ENCODE measurements at places on chromosomes 3 and 15.

DNA sequence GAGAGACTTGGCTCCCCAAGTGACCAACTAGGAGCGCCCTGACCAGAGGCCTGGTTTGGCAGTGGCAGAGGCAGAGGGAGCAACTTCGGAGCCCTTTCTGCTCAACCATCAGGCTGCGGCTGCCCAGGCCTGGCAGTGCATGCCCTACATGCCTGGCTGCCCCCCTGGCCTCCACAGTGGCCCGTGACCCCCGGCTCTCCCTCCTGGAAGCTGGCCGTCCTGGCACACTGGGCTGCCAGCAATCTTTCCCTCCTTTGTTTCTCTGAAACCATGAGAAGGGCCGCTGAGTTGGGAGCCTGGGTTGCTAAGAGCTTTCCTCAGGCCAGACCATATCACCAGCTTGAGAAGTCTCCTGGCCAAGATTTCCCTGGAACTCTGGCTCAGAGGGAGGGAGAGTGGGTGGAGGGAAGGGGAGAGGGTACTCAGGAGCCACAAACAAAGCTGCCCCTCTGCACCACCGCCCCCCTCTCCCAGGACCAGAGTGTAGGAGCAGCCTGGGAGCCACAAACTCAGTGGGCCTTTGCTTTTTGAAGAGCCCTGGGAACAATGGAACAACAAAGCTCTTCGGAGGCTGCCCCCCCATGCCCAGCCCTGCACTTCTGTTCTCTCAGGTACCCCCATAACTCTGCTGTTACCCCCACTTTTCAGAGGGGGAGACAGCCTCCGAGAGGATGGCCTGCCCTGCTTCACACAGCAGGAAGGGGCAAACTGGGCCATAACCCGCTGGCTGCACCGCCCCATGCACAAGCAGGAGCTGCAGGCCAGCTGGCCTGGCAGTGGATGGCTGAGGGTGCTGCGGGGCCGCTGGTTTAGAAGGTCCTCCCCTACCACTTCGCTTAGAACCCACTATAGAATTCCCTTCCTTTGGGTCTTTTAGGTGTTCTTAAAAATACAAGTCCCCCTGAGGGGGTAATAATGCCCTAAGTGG lies 11.3 kb downstream of the CORO2B start:
- DNase-seq = no peak

DNA sequence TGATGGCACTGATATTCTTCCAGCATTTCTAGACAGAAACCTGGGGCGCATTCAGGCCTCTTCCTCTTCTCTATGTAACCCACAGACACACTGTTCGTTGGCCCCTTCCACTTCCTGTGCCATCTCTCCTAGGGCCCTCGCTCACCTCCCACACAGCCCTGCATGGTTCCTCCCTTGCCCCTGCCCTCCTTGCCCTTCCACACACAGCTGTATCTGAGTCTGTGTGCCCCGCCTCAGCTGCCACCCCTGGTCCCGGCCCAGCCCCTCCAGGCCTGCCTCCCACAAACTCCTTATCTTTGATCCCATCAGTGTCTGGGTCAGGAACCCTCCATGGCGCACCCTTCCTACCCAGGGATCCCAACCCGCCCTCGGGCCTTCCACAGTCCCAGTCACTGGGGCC lies 37.9 kb downstream of the RAB6B start:
- no peak for DNase-seq

DNA sequence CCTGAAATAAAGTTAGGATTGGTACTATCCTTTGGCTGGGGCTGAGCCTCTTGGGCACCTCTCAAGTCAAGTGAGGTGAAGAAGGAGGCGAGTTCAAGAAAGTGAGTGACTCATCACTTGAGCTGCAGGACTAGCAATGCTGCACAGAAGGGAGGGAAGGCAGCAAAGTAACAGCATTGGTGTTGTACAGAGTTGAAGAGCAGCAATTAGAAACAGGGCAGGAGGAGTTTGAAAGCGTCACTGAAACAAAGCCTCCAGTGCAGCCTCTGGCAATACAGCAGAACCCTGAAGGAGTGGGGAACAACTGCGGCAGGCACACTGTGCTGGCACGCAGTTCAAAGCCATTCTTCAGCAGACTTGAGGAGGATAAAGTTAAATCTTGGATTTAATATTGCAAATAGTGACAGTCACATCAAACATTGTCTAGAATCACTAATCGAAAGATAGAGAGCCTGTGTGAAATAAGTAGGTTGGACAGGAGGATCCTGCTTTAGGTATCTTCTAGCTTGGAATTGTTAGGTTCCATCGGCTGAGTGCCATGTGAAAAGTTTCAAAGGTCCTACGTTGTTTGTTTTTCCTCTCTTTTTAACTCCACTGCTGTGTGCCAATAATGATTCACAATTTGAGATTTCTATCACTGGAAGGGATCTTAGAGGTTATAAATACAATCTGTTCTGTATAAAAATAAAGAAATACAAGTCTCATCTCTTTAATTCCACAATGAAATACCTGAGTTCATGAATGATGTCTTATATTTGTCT lies 479.8 kb downstream of the NAALADL2 start:
- DNase-seq = no peak

- no peak for DNase-seq
Measured at GRCh38 chr3:5214352-5214751, 26.8 kb downstream of the EDEM1 start.

DNA sequence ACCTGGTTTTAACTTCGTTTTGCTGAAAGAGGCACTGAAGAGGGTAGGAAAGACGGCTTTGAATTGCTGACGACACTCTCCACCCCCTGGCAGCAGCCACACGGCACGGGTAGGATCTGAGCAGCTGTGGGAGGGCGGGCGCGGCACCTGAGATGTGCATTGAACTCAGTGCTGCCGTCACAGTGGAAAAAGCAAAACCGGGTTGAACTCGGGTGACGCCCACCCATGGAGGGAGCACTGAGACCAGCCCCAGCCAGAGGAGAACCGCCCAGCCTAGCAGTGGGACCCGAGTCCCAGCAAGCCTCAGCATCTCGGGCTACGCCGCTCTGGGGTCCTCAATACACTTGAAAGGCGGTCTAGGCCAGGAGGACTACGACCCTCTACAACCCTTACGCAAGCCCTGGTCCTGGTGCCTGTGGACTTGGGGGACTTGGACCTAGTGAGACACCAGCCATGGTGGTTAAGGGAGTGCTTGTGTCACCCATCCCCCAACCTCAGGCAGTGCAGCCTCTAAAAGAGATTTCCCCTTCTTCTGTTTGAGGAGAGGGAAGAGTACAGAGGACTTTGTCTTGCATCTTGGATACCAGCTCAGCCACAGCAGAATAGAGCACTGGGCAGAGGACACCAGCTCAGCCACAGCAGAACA lies 50.0 kb upstream of the RPL35A start:
- DNase-seq = no peak

DNA sequence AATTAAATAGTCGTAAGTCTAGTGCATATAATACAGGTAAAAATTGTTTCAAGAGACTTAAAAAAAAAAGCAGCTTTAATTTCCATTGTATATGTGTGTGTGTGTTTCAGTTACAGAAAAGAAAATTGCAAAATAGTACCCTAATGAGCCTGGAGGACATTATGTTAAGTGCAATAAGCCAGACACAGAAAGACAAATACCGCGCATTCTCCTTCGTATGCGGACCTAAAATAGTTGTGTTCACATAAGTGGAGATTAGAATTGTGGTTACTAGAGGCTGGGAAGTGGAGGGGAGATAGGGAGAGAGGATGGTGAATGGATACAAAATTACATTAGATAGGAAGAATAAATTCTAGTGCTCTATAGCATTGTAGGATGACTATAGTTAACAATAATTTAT lies 3.6 kb downstream of the MESD start:
- DNase-seq = no peak

DNA sequence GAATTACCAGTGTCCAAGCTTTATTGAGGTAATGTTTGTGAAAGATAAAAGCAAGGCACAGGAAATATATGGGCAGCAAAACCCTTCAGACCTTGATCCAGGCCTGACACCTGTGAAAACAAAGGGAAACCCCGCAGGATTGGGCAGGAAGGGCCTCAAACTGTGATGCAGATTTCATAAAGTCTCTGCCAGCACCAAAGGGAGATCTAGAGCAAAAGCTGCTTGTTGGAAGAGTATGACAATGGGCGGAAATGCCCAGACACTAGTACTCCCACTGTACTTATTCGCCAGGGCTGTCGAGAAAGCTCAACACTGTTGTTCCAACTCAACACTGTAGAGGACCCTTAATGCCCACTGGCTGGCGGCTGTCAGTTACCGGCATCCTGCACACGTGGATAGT lies 207.9 kb downstream of the CD47 start:
- DNase-seq = no peak

DNA sequence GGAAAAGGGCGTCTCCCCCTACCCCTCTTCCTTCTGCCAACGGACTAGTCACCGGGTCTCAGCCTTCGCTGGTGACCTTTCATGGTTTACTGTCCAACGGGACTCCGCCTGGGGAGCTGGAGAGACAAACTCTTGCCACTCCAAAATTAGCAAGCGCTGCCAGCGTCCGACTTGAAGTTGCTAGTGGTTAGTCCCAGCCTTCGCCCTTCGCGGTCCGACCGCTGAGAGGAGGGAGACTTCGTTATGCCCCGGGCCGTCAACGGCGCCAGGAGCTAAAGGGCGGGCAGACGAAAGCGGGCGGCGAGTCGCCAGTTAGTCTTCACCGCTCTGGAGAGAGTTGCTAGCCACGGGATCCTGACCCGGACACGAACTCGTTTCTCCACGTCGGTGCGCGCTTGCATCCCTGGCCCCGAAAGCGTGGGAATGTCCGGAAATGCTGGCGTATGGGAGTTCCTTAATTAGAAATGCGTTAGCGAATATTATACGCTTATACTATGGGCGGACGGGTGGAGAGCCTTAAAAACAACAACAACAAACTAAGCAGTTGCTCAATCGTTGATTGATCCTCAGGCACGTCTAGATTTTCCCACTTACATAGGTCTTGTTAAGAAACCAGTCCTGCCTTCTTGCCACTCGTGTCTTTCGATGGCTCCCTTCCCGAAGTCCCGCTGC lies 716 bp downstream of the SMC4 start:
- DNase-seq = peak; percentile 27

GRCh38 chr3:165466856-165467255 lies 270.7 kb upstream of the SLITRK3 start:
- DNase-seq = no peak
